ENCODE measurements at places on chromosomes 4 and X.
A peak's percentile ranks its signal among the peaks of the same experiment; 100 is the strongest.

GRCh38 chr4:169030562-169030982 is 20.5 kb upstream of the CBR4 start:
- no peak for DNase-seq

GRCh38 chr4:168999809-169000208 is 10.2 kb downstream of the CBR4 start:
- no peak for DNase-seq

- no peak for DNase-seq
These were observed 15.8 kb upstream of the MPC1L start for GRCh38 chrX:40607381-40607780.

GRCh38 chr4:29311247-29311646 is 1408.9 kb upstream of the PCDH7 start:
- no peak for DNase-seq

DNA sequence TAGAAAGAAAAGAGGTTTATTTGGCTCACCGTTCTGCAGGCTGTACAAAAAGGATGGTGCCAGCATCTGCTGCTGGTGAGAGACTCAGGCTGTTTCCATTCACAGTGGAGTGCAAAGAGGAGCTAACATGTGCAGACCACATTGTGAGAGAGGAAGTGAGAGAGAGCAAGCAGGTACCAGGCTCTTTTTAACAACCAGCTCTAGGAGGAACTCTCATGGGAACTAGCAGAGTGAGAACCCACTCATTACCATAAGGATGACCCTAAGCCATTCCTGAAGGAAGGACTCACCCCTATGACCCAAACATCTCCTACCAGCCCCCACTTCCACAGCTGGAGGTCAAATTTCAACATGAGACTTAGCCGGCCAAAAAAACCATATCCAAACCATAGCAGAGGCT is 158.6 kb upstream of the ADGRL3 start:
- DNase-seq = no peak

- peak; percentile 6 for DNase-seq
These were observed 364.9 kb downstream of the ZNF674 start for GRCh38 chrX:46180258-46180687.

DNA sequence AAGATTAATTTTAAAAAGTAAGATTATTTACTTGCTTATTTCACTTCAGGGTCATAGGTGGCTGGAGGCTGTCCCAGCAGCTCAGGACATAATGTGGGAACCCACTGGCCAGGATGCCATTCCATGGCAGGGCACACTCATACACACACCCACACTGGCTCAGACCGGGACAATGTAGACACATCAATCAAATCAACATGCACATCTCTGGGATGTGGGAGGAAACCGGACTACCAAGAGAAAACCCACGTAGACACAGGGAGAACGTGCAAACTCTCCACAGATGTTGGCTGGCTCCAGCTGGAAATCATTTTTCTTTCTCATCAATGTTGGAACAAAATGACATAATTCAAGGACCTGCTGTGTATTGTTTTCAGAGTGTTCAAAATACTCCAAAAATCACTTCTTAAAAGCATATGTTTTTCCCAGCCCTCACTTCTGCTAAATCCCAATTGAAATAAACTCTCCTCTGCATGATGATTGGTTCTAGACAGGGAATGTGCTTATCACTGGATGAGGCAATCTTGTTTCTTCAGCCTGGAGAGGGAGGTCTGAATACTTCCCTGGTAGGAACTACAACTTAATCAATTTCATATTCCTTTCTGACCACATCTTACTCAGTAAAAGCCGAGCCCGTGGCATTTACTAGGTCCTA is 18.6 kb upstream of the CPE start:
- no peak for DNase-seq

DNA sequence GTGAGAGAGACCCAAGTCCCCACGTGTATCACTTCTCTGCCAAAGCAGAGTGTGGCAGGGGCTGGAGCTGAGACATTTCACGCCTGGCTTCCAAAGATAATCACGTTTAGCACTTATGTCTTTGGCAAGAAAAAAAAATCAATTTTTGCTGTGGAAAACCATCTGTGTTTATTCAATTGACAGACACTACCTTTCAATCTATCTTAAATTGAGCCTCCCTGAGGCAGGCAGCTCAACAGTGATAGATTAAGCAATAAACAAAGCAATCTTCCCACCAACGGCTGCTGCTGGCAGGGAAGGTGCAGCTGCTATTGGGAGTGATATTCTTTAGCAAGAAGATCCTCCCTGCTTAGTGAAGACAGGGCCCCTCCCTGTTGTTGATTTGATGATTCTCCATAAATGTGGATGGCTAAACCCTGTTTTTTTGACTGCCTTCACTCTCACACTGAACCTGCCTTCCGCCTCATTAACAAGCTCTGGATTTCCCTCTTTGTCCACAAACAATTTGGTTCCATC is 11.6 kb upstream of the MAGEB17 start:
- no peak for DNase-seq

GRCh38 chrX:63764946-63765345 is 20.1 kb downstream of the ARHGEF9 start:
- DNase-seq = no peak

DNA sequence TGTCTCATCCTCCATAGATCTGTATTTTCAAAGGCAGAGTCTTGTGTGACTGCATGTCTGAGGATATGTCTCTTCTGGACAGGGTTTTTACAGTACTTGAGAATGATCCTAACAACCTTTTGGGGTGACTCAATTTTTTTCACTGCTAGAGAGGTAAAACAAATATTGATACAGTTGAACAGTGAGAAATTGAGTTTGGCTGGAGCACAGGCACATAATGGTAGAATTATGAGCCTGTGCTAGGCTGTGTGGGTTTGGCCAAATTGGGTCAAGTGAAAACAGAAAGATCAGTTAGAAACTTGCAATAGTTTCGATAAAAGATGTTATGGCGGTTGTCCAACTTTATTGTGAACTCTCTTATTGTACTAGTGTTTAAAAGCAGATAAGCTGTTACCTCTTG is 23.3 kb upstream of the EOLA2 start:
- no peak for DNase-seq

DNA sequence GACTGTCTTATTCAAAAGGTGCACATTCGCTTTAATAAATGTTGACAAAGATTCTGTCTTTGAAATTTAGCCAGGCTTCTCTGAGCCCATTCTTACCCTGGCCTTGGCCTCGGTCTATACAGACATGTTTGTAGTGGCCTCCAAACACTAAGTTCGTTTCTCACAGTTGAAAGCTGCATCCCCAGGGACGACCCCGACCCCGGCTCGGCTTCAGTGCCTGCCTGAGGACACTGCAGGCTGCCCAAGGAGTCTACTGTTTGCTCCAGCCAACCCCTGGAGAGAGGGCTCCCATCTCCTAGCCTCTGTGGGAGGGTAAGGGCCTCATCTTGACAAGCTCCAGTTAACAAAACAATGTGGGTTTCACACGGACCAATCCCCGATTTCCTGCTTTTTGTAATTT is 390.6 kb upstream of the ZFP42 start:
- no peak for DNase-seq

DNA sequence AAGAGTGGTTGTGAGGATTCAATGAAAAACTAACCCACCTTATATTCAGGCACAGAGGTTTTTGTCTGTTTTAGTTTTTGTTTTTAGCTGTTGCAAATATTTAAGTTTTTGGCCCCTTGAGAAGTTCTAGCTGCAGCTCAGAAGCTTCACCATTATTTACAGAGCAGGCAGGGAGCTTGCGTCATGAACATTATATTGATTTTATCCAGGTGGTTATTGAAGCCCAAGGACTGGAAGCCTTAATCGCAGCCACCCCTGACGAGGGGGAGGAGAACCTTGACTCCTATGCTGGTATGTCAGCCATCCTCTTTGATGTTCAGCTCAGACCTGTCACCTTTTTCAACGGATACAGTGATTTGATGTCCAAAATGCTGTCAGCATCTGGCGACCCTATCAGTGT is 38.1 kb downstream of the MTTP start:
- no peak for DNase-seq

DNA sequence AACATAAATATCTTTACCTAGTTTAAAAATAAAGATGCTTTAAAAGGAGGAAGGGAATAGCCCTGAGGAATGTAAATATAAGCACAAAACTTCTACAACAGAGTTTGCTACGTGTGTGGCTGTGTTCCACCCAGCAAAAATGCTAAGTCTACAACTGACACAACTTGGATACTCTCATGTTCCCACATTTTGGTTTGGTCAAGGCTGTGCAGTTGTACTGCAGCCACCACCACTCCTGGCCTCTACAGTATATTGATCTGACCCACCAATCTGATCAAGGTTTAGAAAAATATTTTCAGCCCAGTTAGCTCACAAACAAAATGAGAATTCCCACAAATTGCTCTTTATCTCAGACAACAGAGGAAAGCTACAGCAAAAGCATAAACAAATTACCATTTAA is 12.1 kb downstream of the F9 start:
- DNase-seq = no peak

DNA sequence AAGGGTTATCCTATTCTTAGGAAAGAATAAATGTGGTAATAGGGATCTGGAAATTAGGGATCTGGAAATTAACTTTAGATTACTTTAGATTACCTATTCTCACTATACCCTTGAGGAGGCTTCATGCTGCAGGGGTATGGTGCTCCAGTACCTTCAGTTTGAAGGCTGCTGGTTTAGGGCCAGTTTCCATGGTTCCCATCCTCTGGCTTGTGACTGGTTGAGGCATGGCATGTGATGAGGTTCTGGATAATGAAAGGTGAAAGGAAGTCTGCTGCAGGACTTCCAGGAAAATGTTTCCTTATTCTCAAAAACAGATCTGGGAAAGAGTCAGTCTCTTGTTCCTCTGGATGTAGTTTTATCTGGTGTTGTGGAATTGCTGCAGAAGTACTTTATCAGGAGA is 25.9 kb downstream of the FRAS1 start:
- no peak for DNase-seq

- no peak for DNase-seq
These were observed 11.4 kb downstream of the RNF175 start for GRCh38 chr4:153748378-153748777.

All from activated CD4-positive, alpha-beta T cell treated with anti-CD3 and anti-CD28 coated beads, Interleukin-2, amount 10 ng/mL, durations not matched to agents 7 days and 5 days (primary cell).